GM04504 (cell line): ENCODE measurements at places on chromosomes 11 and 22.

DNA sequence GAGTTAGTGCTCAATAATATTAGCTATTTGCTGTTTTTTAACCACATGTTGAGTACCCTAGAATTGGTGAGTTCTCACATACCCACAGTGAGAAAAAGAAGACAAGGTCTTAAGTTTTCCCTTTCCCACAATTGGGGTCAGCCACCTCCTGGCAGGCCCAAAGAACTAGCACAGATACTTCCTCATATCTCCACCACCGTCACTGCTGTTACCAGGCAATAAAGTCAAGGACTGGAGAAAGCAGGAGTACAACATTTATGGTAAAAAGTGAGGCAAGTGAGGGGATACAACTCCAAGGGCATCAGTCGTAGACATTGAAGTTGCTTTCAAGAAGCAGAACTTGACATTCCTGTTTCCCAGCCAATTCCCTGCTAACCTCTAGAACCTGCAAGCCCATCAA, 19.6 kb downstream of the ELP4 start:
- DNase-seq = no peak

- DNase-seq = no peak
Observed at GRCh38 chr22:23285734-23286133, 105.4 kb downstream of the BCR start.

DNA sequence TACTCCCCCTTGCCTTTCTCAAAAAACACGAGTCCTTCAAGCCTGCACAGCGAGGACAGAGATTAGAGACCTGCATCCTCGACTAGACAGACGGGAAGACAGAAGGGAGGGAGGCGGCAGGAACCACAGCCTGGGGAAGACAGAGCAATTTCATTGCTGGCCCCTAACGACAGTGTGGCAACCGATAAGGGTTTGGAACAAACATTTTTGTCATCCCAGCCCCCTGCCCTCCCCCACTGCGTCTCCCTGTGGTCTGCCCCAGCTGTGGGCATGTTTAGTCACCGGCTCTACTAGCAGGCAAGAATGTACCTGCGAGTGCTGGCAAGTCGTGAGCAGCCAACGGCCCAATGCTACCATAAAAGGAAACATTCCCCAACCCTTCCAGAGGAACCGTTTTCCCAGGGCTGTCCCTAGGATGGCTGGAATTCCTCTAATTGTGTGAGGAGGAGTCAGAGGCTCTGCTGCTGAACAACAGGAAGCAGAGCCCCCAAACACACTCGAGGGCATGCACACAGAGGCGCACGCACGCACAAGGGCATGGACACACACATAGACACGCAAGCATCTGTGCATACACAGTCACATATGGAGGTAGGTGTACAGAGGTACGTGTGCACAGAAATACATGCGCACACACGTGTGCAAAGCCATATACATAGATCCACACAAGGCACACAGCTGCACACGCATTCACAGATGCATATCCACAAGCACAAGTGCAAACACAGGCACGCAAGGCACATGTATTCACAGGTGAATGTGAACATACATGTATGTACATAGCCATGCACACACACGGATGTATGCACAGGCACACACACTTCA, 58.3 kb downstream of the MYH9 start:
- peak; percentile 83 for DNase-seq

DNA sequence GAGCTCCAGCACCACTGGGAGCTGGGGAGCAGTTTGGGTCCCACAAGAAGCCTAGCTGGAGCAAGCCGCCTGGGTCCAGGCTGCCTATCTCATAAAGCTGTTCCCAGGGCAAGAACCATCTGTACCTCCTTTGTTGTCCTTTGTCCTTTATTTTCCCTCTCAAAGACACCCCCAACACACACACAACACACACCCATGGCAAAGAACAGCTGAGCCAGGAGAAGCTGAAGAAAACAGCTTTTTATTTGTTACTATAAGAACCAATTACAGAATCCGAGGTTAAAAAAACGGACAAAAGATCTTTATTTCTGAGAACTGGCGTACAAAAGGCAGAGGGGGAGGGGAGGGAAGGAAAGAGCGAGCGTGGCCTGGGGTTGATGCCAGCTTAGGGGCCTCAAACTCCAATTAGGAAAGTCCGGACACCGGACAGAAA, 1.7 kb upstream of the TUT1 start:
- no peak for DNase-seq

DNA sequence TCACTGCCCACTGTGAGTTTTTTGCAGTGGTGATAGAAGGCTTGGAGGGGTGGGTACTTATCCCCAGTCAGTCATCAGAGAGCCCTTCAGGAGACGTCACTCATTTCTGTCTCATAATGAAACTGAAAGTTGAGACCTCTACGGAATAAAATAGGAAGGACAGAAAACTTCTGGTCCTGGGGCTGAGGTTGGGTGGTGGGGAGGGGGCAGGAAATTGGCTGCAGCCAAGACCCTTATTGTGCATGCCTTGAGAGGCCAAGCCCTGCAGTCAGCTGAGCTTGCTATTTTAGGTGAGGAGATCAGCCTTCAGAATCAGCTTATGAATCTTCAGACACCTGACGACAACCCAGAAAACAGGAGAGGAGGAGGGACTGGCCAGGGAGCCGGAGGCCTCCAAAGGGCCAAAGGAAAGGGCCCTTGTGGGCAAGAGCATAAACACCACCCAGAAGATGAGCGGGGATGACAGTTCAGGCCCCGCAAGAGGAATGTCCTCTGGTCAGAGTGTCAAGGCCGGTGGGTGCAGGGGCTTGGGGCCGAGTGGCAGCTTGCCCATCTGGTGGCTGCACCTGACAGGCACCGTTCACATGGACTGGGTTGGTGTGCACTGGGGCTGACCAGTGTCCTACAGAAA, 17.9 kb upstream of the ADA2 start:
- no peak for DNase-seq

GRCh38 chr22:25021976-25022711, 69.6 kb downstream of the KIAA1671 start:
- no peak for DNase-seq

- no peak for DNase-seq
Observed at GRCh38 chr11:128957202-128957482, 14.5 kb upstream of the TP53AIP1 start.

DNA sequence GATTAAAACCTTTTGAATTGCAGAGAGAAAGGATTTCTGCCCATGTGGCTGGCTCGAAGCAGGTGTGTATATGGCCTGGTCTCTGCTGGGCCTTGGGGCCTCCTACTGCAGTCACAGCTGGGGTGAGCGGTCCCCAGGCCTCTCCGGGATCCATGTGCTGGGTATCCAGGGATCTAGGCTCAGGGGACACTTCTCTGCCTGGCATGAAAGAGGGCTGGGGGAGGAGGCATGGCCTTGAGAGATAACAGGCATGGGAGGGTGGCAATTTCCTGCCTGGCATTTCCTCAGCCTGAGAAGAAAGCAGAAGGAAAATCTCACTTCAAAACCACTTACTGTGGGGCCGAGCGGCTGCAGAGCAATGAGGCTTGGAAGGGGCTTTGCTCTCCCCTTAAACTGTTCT, 20.3 kb upstream of the PARVG start:
- DNase-seq = no peak

- no peak for DNase-seq
Observed at GRCh38 chr11:9573775-9574621, 528 bp downstream of the WEE1 start.

GRCh38 chr22:21632237-21632895, at the start of gene CCDC116:
Gene CCDC116, plus strand, starts transcription at chr22:21632760. Its CDS starts 422 bp downstream, at chr22:21633182.
- no peak for DNase-seq

DNA sequence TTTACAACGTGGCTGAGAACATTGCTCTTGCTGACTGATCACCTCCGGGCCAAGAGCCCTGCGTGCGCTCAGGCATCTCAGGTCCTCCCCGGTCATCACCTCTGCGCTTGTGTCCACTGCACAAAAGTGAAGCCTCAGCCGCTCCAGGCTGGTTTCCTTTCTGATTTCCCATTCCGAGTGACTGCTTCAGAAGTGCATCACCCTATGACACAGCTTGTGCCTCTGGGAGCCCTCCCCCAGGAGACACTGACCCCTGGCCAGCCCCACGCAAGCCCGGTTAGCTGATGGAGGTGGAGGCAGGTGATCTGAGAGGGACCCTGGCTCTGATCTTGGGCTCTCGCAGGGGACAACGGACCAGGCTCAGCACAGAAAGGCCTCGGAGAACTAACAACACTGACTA, 38.3 kb upstream of the GNB1L start:
- no peak for DNase-seq

GRCh38 chr22:21042978-21043859, 2.5 kb upstream of the LRRC74B start:
- DNase-seq = no peak

- DNase-seq = no peak
Observed at GRCh38 chr22:25923914-25924313, 181.9 kb downstream of the MYO18B start.
